T follicular helper cell (primary cell): ENCODE measurements at places on chromosomes 5 and 9.

GRCh38 chr5:133265257-133265656, 213.4 kb downstream of the HSPA4 start:
- no peak for DNase-seq

GRCh38 chr9:113468716-113469448, 5.4 kb downstream of the RGS3 start:
- no peak for DNase-seq

DNA sequence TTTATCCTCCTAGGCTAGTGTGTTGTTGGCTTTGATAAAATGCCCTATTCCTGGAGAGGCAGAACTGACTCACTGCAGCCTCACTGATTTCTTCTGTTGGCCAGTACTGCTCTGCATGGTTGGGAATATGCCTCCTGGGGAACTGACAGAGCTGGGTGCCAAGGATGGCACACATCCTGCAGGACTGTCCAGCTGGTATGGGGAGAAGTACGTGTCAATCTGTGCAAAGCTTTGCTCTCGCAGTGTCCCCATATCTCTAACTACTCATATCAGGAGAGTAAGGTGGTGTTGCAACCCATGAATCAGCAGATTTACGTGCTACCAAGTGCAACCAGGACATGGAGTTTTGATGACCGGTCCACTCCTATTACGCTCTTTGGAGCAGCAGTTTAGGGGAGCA, 74.7 kb downstream of the TEK start:
- DNase-seq, result no peak

GRCh38 chr9:119873877-119874276, 504.6 kb upstream of the BRINP1 start:
- no peak for DNase-seq

- no peak for DNase-seq
Observed at GRCh38 chr5:166803058-166803457, 1488.4 kb upstream of the WWC1 start.

DNA sequence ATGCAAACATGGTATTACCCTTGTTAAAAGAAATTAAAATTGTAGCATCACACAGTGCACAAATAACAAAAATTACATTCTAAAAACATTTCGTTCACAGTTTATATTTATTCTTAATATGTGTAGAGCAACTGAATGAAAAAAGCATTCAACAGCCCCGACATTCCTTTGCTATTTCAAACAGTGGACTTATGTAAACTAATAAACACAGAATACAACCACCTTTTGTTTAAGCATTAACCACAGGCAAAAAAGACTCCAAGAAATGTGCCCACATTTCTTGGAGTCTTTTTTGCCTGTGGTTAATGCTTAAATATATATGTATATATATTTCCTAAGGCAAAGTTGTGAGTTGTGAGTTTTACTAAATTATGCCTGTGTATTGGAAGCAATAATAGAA, 532.5 kb upstream of the DAP start:
- no peak for DNase-seq

DNA sequence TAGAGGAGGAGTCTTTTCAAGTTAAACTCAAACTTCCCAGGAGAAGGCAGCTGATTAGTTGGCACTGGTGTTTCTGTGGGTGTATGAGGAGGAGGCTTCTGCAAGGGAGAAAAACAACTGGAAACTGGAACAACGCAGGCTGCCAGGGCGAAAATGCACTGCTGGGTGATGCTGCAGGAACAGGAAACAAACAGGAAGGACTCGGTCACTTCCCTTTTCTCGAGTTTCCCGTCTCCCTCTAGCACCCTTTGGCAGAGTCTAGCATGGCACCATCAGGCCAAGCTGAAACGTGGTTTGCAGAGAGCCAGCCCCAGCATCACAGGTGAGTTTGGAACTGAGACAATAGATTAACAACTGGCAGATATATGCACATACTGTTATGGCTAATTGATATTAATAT, 77.5 kb upstream of the CAST start:
- DNase-seq, result no peak
